ENCODE measurements at places on chromosomes 11 and 22.

DNA sequence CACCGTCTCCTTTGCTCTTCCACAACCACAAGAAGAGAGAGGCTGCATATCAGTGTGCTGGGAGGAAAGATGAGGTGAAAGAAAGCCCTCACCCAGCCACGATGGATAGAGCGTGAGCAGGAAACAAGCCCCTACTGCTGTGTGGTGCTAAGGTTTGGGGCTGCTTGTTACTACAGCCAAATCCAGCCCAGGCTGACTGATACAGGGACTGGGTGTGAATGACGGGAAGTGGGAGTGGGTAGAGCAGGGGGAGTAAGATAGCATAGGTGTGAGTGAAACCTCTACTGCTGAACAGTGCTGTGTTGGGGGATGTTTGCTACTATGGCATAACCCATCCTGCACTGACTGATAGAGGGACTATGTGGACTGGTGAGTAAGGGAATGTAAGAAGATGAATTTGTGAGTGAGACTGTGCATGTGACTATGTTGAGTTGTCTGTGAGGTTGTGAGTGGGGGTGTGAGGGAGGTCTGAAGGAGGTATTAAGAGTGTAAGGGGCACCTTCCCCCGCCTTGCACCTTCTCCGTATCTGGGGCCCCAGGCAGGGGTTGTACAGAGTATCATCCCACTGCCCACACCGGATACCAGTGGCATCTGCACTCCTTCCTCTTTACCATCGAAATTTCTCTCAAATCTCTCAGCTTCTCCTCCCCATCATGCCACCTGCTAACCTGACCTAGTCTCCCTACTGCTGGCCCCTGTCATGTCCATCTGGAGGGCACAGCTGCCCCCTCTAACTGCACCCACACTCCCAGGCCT is 91.5 kb downstream of the MN1 start:
- H3K27ac ChIP-seq: no peak overlapping the region
- DNase-seq: no peak
- no peaks in the 10 kb centered on the region for H3K27me3 ChIP-seq
- peaks cover 12% of the 10 kb centered on the region for H3K4me1 ChIP-seq
- H3K4me3 ChIP-seq: no peak overlapping the region

- DNase-seq: peak; percentile 73
- no peaks in the 10 kb centered on the region for H3K36me3 ChIP-seq
- H3K27ac ChIP-seq: no peak overlapping the region
- H3K27me3 ChIP-seq: no peaks in the 10 kb centered on the region
Observed at GRCh38 chr22:46935506-46936377, 173.3 kb downstream of the TBC1D22A start.

DNA sequence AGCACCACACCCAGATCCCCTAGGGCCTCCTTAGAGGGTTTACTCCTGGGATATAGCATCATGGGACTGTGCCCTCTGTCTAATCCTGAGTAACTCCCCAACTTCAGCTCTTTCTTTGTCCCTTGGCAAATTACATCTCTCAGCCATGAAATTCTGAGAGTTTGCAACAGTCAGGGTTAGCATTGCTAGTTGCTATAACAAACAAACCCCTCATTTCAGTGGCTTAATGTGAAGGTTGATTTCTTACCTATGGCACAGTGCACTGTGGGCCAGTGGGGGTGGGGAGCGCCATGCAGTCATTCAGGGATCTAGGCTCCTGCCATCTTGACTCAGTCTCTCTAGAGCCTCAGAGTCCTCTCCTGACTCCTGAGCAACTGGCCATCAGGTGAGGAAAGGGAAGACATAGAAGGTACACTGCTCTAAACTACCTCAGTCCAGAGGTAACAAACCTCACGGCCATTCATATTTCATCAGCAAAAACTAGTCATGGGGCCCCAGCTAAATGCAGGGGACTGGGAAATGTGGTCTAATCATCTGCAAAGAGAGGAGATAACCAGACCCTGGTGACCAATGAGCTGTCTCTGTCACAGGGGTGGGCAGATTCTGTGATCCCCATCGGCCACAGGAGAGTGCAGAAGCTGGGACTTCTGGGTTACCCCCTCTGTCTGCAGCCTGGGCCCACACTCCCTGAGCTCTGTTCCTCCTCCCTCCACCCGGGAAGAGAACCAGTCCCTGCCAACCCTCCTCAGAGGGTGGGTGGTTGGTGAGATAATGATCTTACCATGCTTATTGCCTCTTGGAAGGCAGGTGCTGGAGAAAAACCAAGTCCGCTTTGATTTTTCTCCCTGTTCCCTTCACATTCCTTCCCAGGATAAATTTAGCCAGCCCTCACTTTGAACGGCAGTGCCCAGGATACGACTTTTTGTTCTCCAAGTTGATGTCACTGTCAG is 17.5 kb downstream of the PRG3 start:
- no peak overlapping the region for H3K4me3 ChIP-seq
- no peak for DNase-seq
- peaks cover 15% of the 10 kb centered on the region for H3K4me1 ChIP-seq
- H3K27me3 ChIP-seq: no peaks in the 10 kb centered on the region

- no peak overlapping the region for H3K4me3 ChIP-seq
- no peaks in the 10 kb centered on the region for H3K36me3 ChIP-seq
- no peak for DNase-seq
- peaks cover 6% of the 10 kb centered on the region for H3K27me3 ChIP-seq
- no peaks in the 10 kb centered on the region for H3K4me1 ChIP-seq
Observed at GRCh38 chr11:133746663-133747306, 98.5 kb downstream of the SPATA19 start.

DNA sequence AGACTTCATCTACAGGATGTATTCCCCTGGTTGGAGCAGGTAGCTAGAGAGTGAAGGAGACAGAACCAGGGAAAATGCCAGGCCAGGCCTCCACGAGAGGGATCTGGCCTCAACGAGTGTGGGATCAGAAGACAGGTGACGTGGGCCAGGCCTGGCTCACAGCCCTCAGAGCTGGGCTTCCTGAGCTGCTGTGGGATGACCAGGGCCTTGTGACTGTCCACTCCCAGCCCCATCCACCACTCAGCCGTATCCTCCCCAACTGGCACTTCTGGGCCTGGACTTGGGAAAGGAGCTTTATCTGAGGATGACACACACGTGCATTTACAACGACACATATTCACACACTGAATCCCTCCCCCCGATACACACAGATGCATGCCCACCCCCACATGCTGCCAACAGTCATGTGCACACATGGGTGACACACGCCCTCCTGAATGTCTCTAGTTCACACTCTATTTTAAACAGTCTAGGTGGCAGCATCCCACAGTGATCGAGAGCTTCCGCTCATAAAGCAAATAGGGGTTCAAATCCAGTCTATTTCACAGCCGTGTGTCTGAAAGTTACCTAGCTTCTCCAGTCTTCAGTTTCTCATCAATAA is 93.1 kb downstream of the TP53I11 start:
- H3K36me3 ChIP-seq: no peaks in the 10 kb centered on the region
- no peak overlapping the region for H3K4me3 ChIP-seq
- no peak for DNase-seq
- peaks cover 13% of the 10 kb centered on the region for H3K4me1 ChIP-seq

Data from suprapubic skin (tissue), 4 donors.